Stimulated activated naive CD4-positive, alpha-beta T cell treated with Interleukin-2 at 50 U/mL for 16 hours (primary cell): ENCODE measurements at places on chromosomes 13 and 19.

DNA sequence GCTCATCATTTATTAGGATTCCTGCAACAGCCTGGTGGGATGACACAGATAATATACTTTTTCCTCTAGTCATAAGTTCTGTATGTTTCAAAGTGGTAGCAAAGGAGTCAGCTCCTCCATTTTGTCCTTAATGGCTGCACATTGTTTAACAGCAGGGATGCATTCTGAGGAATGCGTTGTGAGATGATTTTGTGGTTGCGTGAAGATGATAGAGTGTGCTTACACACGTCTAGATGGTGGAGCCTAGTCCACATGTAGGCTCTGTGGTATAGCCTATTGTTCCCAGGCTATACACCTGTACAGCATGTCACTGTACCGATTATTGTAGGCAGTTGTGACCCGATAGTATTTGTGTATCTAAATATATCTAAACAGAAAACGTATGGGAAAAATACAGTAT lies 4.6 kb downstream of the SMARCA4 start:
- DNase-seq = no peak

DNA sequence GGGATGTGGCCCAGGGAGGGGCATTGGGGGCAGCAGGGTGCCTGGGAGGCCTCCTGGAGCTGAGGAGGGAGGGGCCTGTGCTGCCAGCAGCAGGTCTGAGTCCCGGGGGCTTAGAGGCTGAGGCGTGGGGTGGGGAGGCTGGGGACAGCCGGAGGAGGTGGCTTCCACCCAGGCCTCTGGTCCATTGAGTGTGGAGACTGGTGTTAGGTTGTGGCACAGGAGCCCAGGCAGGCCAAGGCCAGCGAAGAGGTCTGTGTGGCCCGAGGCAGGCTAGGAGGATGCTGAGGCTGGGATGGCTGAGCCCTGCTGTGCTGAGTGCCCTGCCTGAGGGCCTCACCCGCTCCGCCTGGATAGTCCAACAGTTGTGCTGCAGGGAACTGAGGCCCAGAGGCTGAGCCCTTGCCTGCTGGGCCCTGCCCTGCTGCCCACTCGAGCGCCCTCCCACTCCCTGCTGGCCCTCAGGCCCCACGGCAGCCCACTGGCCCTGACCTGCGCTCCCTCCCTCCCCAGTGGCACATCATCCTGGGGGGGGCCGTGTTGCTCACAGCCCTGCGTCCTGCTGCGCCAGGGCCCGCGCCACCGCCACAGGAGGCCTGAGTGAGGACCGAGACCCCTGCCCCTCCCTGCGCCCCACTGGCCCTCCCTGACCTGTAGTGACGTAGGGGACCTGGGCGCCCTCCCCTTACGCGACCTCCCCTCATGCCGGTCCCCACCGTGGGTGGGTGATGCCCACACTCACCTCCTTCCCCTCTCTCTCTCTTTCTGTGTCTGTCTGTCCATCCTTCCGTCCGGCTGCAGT lies 4.9 kb upstream of the GARIN5A start:
- no peak for DNase-seq

- no peak for DNase-seq
Measured at GRCh38 chr19:39038098-39038497, 5.7 kb upstream of the FBXO27 start.

GRCh38 chr13:45542878-45543277 lies 72.7 kb downstream of the ERICH6B start:
- DNase-seq = no peak

- no peak for DNase-seq
Measured at GRCh38 chr13:59954601-59955000, 209.1 kb downstream of the DIAPH3 start.

GRCh38 chr19:47324502-47324901 lies 7.5 kb upstream of the C5AR2 start:
- no peak for DNase-seq
